ENCODE measurements at places on chromosomes 1 and 21.

- no peak for DNase-seq
These were observed 16.1 kb downstream of the CNR2 start for GRCh38 chr1:23897083-23897482.

- DNase-seq: no peak
These were observed 36.6 kb downstream of the XCL1 start for GRCh38 chr1:168613038-168613451.

DNA sequence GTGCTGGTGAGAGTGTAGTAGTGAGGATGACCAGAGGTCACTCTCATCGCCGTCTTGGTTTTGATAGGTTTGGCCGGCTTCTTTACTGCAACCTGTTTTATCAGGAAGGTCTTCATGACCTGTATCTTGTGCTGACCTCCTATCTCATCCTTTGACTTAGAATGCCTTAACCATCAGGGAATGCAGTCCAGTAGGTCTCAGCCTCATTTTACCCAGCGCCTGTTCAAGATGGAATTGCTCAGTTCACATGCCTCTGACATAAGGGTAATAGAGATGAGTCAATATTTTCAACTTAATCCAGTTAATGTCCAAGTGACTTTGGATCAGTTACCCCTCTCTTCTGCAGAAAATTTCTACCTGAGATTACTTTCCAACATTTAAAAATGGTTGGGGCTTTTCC lies 4.6 kb downstream of the NID1 start:
- DNase-seq: no peak

- DNase-seq: no peak
These were observed 266.3 kb downstream of the RHOU start for GRCh38 chr1:229001467-229002011.

DNA sequence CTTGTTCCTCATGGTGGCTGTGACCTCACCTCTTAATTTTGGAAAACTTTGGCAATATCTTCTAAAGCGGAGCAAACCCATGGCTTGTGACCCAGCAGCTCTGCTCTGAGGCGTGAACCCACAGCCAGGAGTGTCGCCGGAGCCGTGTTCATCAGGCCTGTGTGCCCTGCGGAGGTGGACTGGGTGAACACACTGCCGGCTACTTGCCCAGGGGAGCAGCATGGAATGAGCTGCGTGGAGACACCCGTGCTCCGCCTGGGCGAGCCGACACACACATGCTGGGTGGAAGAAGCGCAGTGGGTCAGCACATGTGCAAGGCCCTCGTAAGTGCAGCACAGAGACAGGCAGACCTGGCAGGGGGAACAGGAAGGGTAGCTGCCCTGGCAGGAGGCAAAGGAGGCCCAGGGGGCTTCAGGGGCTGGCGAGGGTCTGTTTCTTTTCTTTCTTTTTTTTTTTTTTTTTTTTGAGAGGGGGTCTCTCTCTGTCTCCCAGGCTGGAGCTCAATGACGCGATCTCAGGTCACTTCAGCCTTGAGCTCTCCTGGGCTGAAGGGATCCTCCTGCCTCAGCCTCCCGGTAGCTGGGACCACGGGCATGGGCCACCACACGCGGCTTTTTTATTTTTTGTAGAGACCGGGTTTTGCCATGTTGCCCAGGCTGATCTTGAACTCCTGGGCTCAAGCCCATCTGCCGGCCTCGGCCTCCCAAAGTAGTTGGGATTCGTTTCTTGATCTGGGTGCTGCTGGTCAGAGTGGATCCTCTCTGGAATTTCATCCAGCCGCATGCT lies 41.8 kb downstream of the AGPAT3 start:
- no peak for DNase-seq

- DNase-seq: no peak
These were observed 11.1 kb downstream of the TENT5C start for GRCh38 chr1:117616967-117617366.

GRCh38 chr1:179761846-179762640 lies 19.0 kb downstream of the FAM163A start:
- no peak for DNase-seq

GRCh38 chr1:93989601-93990000 lies 80.4 kb upstream of the GCLM start:
- no peak for DNase-seq

GRCh38 chr21:26939601-26940111 lies 27.2 kb downstream of the ADAMTS5 start:
- no peak for DNase-seq

DNA sequence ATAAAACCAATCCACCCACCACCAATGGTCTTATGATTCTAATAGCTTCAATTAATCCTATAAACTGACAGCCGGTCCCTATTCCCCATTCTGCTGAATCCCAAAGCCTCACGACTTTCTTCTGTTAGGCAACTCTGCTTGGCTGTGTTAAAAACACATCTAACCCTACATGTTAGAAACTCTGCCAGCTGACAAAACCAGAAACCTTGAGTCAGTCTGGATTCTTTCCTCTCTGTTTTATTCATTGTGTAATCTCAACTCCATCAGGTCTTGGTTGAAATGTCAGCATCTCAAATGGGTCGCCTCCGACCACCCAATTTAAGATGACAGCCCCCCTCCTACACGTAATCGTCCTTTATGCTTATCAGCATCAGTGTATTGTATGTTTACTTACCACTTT lies 312.1 kb downstream of the DISC1 start:
- DNase-seq: no peak

DNA sequence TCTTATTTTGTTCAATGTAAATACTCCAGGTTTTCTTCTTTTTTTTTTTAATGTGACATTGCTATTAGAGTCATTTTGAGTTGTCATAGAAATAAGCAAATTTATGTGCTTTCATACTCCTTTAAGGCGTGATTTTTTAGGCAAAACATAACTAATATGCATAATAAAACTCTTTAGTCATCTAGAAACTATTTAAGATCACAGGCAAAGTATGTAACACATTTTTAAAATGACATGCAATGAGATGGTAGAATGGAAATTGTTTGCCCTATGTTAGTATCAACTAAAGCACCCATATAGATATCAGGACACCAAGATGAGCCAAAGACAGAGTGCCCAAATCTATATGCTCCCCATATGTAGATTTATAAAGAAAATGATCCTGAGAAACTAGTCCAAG lies 41.5 kb upstream of the SGIP1 start:
- no peak for DNase-seq

GRCh38 chr1:240138867-240139266 lies 47.2 kb downstream of the FMN2 start:
- DNase-seq: no peak

DNA sequence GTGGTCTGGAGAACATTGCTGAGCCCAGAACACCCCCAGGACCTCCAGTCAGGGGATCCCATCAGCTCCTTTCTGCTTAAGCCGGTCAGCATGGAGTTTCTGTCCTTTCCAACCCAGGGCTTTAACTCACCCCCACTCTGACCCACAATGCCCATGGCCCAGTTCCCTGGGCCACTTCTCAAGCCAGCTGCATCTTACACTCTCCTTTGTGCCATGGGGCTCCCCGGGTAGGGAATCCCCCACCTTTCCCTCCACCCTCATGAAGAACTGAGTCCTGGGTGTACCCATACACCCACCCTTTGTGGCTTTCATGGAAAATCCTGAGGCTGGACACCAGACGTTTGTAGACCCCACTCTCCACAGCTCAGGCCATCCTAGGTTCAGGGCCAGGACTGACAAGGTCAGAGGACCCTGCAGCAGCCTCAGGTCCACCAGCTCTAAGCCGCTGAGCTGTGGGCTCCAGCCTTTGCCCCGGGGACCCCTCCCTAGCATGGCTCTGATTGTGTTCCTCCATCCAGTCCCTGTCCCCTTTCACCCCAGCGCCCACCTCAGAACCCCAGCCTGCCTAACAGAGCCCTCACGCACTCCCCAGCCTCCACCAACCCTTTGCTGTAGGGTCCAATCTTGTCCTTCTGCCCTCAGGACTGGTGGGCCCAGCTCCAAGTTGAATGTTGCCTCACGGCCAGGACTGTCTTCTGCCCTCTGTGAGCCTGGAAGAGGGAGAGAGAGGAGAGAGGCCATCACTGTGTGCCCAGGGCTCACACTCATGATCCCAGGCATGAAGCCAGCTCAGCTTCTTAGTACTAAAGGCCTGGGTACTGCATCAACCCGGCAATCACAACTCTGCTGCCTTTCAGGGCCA lies 394.8 kb downstream of the MATN1 start:
- no peak for DNase-seq

- DNase-seq: no peak
These were observed 29.1 kb downstream of the TEX35 start for GRCh38 chr1:178541829-178542553.

GRCh38 chr1:190479050-190479397 lies 1.4 kb upstream of the BRINP3 start:
- no peak for DNase-seq

DNA sequence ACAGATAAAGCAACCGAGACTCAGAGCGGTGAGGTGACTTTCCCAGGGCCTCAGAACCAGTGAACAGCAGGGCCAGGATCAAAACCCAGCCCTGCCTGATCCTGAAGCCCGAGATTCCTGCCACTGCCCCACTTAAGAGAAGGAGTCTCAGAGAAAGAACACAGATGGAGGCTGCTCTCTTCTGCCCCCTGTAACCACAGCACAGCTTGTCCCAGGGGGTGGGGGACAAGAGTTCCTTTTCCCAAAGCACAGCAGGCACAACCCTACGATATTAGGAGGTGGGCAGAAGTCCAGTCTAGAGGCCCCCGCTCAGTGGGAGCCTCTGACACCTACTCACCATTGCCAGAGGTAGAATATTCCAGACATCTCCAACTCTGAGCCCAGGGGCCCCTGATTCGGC lies 24.0 kb upstream of the VWA5B1 start:
- no peak for DNase-seq

GRCh38 chr21:29506947-29507346 lies 208.2 kb downstream of the BACH1 start:
- DNase-seq: no peak

DNA sequence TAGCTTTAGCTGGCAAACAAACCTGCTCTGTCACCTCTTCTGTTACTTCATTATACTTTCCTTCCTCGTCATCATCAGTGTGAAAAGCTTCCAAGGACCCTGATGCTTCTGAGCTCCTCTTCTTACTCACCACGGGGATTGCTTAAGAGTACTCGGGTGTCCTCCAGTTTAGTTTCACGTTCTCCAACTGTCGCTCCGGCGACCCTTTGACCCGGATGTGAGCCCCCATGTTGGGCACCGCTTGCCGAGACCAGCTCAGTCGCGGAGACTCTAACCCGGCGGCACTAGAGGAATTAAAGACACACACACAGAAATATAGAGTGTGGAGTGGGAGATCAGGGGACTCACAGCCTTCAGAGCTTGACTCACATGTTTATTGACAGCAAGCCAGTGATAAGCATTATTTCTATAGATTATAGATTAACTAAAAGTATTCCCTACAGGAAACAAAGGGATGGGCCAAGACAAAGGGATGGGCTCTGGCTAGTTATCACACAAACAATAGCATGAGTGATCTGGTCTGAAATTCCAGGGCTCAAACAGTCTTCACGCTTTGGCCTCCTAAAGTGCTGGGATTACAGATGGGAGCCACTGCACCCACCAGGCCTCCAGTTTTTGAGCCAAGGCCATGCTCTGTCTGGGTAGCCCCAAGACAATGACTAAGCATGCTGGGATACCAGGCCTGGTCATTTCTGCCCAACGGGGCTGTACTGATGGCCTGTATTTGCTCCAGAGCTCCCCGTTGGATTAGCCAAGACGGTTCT lies 30.1 kb upstream of the ENO1 start:
- DNase-seq: no peak

GRCh38 chr1:28155628-28156027 lies 20.9 kb downstream of the PTAFR start:
- DNase-seq: no peak
